ENCODE measurements at places on chromosomes 6 and 20. TPM values are rescaled to one million over a fixed set of nuclear protein-coding genes. Genes with fewer than 3 reads are reported as not detected.

SLC22A2 gene
- not detected for total RNA-seq

GJA1 gene
- 95.6 TPM for total RNA-seq

OPN5 gene
- total RNA-seq = not detected

PROKR2 gene
- total RNA-seq = not detected

TOX2 gene
- total RNA-seq = 52.8 TPM

CRISP2 gene
- 22.7 TPM for total RNA-seq

FGD2 gene
- total RNA-seq = 3.4 TPM

CCR6 gene
- not detected for total RNA-seq
